ENCODE measurements at places on chromosomes 16 and 17. TPM values are rescaled to one million over a fixed set of nuclear protein-coding genes. Genes with fewer than 3 reads are reported as not detected.

TMEM204 gene
- not detected for total RNA-seq

RHOT1 gene
- 20.9 TPM for total RNA-seq

TRIM16 gene
- total RNA-seq = 76.2 TPM

SLC5A11 gene
- total RNA-seq = 0.51 TPM

C1QTNF1 gene
- total RNA-seq = 21.0 TPM

CHD9NB gene
- not detected for total RNA-seq

MILR1 gene
- 10.1 TPM for total RNA-seq

GPR139 gene
- not detected for total RNA-seq

CCDC40 gene
- 7.5 TPM for total RNA-seq

TBX21 gene
- not detected for total RNA-seq

TMEM98 gene
- 59.0 TPM for total RNA-seq

ZPBP2 gene
- not detected for total RNA-seq

All from PC-3 (cell line).